GM23248 (cell line): ENCODE measurements at places on chromosomes 4 and X. TPM values are rescaled to one million over a fixed set of nuclear protein-coding genes. Genes with fewer than 3 reads are reported as not detected.

Gene COL4A5
- 5.3 and 5.8 TPM in 2 replicates for polyA plus RNA-seq

Gene TRIM60
- polyA plus RNA-seq = not detected in 2 replicates

Gene GPRASP3
- 2.6 and 2.7 TPM in 2 replicates for polyA plus RNA-seq

Gene ZNF630
- polyA plus RNA-seq = 0.41 and 0.53 TPM in 2 replicates

Gene GPR173
- 0.09 and 0.24 TPM in 2 replicates for polyA plus RNA-seq

Gene AMBN
- polyA plus RNA-seq = not detected in 2 replicates

Gene SHROOM2
- polyA plus RNA-seq = 0.63 and 0.68 TPM in 2 replicates

Gene TMPRSS11F
- polyA plus RNA-seq = not detected in 2 replicates

Gene MAGEC2
- 0.15 TPM in 1 of 2 replicates, not detected in the other for polyA plus RNA-seq

Gene SPATA4
- polyA plus RNA-seq = 0.73 and 0.90 TPM in 2 replicates

Gene FGFR3
- polyA plus RNA-seq = 0.10 and 0.15 TPM in 2 replicates

Gene CRMP1
- 1.3 and 1.6 TPM in 2 replicates for polyA plus RNA-seq

Gene IGSF1
- polyA plus RNA-seq = not detected in 2 replicates

Gene SPANXA2
- polyA plus RNA-seq = not detected in 2 replicates

Gene ATP2B3
- not detected in 2 replicates for polyA plus RNA-seq

Gene FGFBP1
- not detected in 2 replicates for polyA plus RNA-seq

Gene PIGA
- 4.6 and 4.7 TPM in 2 replicates for polyA plus RNA-seq

Gene AKAP14
- polyA plus RNA-seq = not detected in 2 replicates

Gene HPGDS
- polyA plus RNA-seq = not detected in 2 replicates

Gene ZC4H2
- 8.0 and 9.9 TPM in 2 replicates for polyA plus RNA-seq

Gene PRICKLE3
- 5.1 TPM in 2 replicates for polyA plus RNA-seq

Gene ANK2
- polyA plus RNA-seq = 8.8 and 10.9 TPM in 2 replicates

Gene KIAA1210
- not detected in 2 replicates for polyA plus RNA-seq

Gene CYSLTR1
- 0.08 TPM in 1 of 2 replicates, not detected in the other for polyA plus RNA-seq

Gene PPEF1
- not detected in 2 replicates for polyA plus RNA-seq

Gene PLP2
- 204 and 209 TPM in 2 replicates for polyA plus RNA-seq

Gene DGKK
- not detected in 2 replicates for polyA plus RNA-seq

Gene RAP2C
- polyA plus RNA-seq = 15.2 and 15.7 TPM in 2 replicates

Gene ATP1B4
- not detected in 2 replicates for polyA plus RNA-seq

Gene IQSEC2
- polyA plus RNA-seq = 6.0 and 7.1 TPM in 2 replicates

Gene SRPX2
- polyA plus RNA-seq = 40.3 and 40.4 TPM in 2 replicates

Gene NAA11
- polyA plus RNA-seq = not detected in 2 replicates
